ENCODE measurements at places on chromosomes 2 and 18.

- peak; percentile 93 for DNase-seq
These were observed 1.2 kb upstream of the UGT1A5 start for GRCh38 chr2:233711312-233712008.

DNA sequence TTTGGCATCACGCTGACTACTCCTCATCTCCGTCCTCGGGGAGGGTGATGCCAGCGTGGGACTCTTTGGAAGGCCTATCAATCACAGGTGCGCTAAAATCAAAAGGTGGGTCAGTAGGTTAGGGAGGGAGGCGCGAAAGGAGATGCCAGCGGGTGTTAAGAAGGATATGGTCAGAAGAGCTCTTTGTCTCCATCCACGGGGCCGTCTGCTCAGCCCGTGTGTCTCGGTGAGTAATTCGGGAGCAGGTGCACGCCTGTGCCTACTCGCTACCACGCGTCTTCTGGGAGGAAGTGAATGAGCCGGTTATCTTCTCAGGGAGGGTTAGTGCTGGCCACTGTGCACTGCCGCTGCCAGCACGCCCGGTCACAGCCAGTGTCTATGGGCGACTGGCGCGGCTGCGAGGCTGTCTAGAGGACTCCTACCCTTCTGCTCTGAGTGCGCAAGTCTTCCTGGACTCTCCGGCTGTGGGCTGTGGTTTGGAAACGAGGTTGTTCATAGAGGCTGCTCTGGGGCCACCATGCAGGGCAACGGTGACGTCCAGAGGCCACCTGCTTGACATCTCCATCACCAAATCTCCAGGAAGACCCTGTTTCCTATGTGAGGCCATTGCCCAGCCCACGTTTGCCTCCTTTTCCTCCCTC, 153.4 kb downstream of the MBP start:
- peak; percentile 30 for DNase-seq

DNA sequence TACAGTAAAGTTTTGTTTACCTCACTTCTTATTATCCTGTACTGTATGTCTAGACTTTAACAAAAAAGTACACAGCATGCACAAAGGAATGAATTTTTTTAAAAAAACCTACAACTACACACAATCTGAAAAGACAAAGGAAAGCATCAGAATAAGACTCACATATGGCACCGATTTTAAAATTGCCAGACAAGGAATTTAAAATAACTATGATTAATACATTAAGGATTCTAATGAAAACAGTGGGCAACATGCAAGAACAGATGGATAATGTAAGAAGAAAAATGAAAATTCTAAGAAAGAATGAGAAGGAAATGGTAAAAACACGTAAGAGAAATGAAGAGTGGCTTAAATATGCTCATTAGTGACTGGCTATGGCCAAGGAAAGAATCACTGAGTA, 638.2 kb downstream of the FBXO15 start:
- no peak for DNase-seq

GRCh38 chr2:109126501-109126860, 2.5 kb upstream of the SH3RF3 start:
- DNase-seq: no peak

DNA sequence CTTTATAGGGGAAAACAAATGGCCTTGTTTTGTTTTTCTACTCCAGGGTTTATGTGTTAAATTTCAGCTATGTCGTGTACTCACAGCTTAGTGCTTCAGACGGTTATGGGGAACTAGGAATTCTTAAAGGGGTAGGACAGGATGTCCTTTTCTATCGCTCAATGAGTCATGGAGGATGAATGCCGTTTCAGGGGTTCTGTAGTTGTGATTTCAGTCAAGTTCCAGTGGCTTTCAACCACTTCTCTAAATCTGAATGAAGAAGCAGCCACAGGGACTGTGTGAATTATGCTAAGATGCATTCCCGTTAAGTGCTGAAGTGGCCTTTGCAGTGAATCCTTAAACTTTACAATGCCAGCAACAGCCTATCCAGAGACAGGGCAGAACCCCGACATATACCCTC, 1231.7 kb upstream of the ZEB2 start:
- DNase-seq: peak; percentile 57

DNA sequence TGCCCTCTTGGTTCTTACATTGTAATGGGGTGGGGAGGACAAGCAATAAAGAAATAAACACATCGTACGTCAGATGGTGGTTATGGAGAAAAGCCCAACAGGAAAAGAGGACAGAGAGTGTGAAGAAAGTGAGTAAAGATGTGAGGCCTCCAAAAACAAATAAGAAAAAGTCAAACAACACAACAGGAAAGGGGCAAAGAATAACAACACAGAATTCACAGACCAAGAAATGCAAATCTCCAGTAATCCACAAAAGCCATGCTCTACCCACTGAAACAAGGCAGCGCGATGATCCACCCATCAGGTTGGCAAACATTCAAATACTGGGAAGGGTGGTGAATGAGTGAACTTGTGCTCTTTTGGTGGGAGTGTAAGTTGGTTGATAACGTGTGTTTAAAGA, 16.7 kb upstream of the DUSP2 start:
- no peak for DNase-seq

- DNase-seq: peak; percentile 52
These were observed 1.8 kb downstream of the REL start for GRCh38 chr2:60882971-60883753.

- no peak for DNase-seq
These were observed 105.0 kb upstream of the ITGA4 start for GRCh38 chr2:181352158-181352557.

DNA sequence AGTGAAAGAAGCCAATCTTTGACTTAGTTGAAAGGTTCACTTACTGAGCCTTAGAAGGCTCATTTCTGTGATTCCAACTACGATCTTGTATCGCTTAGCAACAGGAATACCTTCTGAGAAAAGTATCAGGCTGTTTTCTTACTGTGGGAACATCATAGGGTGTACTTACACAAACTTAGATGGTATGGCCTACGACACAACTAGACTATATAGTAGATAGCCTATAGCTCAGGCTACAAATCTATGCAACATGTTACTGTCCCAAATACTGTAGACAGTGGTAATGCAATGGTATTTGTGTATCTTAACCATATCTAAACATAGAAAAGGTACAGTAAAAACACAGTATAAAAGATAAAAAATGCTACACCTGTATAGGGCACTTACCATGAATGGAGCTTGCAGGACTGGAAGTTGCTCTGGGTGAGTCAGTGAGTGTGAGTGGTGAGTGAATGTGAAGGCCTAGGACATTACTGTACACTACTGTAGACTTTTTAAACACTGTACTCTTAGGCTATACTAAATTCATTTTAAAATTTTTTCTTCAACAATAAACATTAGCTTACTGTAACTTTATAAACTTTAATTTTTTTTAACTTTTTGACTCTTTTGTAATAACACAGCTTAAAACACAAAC, 148.8 kb upstream of the STON1 start:
- no peak for DNase-seq

DNA sequence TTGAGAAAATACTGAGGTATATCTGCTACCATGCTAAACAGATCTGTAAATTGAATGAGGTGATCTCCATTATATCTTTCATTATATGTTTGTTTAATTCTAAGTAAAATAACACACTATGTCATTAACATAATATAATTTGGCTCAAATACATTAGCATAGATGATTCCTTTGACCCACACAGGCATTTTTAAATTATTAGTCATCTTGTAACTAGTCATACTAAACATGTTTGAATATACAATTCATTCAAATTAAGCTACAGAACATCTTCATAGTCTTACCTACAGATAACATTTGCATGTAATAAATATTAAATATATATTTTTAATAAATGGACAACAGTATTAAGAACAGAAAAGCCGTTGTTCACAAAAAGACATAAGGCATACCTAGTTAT, 52.7 kb upstream of the KYNU start:
- DNase-seq: no peak

GRCh38 chr18:40949114-40949950, 1005.7 kb upstream of the PIK3C3 start:
- no peak for DNase-seq

GRCh38 chr2:166074430-166074829, 53.4 kb downstream of the SCN1A start:
- no peak for DNase-seq

- DNase-seq: no peak
These were observed 40.9 kb downstream of the LRATD1 start for GRCh38 chr2:14673351-14673875.

DNA sequence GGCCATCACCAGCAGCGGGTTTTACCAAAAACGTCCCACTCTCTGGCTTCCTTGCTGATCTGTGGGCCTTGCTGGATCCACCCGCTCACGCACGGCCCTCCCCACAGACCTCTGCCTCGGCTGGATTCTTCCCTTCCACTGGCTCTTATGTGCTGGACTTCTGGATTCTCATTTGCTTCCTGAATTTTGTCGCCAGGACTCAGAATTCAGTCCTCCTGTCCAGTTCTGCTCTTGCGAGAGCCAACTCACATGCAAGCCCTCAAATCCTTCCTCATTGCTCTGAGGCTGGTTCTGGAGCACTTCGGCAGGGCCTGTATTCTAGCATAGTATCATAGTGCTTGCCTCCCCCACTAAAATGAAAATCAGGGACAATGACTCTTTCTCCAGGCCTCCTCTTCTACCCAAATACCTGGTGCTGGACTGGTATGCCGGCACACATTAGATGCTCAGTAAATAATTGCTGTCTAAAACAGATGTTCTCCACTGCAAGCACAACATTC, 115.5 kb downstream of the ATL2 start:
- no peak for DNase-seq

GRCh38 chr2:1990724-1991123, 246.4 kb upstream of the PXDN start:
- DNase-seq: peak; percentile 40

DNA sequence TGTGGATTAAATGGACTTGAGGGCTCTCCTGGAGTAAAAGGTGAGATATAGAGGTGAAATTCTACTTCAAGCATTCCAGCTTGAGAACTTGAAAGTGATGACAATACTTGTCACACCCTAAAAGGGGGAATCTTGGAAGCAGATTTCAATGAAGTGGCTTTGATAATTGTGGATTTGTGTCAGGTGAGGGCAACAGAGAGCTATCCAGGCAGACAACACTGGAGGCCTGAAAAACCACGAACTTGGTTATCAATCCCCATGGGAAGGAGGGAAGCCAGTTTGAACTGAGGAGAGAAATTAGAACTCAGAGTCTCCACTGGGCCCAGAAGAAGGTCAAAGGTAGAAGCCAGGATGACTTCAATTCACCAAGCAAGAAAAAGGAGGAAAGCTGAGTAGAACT, 263.9 kb downstream of the FIGN start:
- peak; percentile 55 for DNase-seq

- DNase-seq: peak; percentile 66
These were observed 17.4 kb upstream of the LMAN1 start for GRCh38 chr18:59376351-59376935.

GRCh38 chr2:203732092-203732952, 25.9 kb downstream of the CD28 start:
- no peak for DNase-seq

GRCh38 chr2:182132605-182133004, 147.0 kb downstream of the PPP1R1C start:
- no peak for DNase-seq

DNA sequence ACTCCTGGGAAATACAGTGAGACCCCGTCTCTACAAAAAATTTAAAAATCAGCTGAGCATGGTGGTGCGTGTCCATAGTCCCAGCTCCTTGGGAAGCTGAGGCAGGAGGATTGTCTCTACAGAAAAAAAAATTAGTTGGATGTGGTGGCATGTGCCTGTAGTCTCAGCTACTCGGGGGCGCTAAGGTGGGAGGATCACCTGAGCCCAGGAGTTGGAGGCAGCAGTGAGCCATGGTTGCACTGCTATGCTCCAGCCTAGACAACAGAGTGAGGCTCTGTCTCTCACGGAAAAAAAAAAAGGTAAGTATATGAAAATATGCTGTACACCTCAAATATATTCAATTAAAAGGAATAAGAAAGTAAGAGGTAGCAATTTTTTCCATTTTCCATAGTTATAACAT, 92.5 kb upstream of the TGIF1 start:
- DNase-seq: no peak

DNA sequence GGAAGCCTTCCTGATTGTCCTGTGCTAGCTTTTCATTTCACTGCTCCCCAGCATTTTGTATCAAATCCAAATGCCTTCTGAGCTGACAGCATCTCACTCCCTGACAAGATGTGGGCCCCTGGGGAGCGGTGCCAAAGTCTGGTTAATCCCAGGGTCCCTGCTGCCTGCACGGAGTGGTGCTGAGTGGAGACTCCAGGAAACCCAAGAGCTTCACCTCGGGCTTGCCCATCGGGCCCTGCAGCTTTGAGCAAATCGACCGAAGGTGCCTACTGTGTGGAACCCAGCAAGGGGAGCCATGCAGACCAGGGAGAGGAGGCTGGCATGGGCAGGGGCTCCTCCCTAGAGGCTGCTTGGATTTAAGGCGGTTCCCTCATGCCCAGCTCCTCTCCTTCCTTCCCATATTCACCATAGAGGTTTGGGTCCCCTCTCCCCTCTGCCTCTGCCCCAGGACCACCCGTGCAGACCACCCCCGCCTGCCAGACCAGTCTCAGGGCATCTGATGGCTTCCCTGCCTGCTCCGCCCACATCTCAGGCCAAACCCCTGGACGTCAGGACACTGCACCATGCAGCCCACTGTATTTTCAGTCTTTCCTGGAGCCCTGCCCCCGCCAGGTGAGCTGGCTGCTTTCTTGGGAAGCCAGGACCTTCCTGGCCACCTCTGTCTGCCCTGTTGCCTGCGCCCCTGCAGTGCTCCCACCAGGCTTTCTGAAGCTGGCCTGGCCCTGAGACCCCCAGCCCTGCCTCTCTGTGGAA, 37.8 kb downstream of the RRM2 start:
- DNase-seq: peak; percentile 38

Measured in endodermal cell (in vitro differentiated cells).